ENCODE measurements at places on chromosomes 5 and 9.

- peak; percentile 31 for DNase-seq
Measured at GRCh38 chr5:36070687-36071571, 4.2 kb upstream of the UGT3A2 start.

GRCh38 chr5:59596586-59597350 is 296.8 kb downstream of the PDE4D start:
- DNase-seq, result peak; percentile 50

GRCh38 chr5:118988866-118989180 is 476 bp upstream of the DTWD2 start:
- no peak for DNase-seq

DNA sequence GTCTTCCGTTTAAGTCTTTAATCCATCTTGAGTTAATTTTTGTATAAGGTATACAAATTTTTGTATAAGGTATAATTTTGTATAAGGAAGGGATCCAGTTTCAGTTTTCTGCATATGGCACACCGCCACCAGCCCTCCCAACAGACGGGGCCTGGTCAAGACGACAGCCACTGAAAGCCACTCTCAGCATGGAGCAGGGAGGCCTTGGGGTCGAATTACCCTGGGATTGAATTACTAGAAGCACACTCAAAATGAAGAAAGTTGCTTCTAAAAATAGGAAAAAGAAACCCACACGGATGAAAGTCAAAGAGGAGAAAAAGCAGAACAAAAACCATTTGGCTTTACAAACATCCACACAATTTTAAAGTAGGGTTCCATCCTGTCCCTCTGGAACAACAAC is 586.2 kb upstream of the ADAMTS16 start:
- no peak for DNase-seq

DNA sequence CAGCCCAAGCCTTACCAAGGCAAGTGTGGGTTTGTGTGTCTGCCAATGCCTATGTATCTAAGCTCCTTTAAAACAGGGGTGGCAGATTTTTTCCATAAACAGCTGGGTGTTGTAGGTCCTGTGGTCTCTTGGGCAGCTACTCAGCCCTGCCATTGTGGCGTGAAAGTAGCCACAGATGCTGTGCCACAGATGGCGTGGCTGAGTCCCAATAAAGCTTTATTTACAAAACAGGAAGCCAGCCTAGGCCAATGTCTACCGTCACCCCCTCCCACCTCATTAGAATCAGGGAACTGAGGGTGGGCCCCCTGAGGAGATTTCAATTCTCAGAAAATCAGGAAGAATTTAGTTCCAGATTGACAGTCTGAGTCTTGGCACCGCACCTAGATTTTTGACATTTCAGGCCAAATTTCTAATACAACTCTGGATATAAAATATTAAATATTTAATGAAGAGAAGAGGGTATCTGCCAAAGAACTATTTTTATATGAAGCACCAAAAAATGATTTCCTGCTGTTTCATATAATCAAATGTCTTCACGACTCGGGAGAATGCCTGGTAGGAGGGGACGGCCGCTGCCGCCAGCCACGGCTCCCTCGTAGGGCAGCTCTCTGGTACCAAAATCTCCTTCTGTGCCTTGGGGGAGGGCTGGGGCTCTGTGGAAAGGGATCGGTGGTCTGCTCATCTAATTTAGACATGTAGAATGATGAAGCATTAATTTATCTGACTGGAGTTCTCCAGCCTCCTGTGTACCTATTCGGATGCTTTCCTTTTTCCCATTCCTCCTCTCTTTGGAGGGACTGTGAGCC is 420.9 kb downstream of the IRX2 start:
- no peak for DNase-seq

DNA sequence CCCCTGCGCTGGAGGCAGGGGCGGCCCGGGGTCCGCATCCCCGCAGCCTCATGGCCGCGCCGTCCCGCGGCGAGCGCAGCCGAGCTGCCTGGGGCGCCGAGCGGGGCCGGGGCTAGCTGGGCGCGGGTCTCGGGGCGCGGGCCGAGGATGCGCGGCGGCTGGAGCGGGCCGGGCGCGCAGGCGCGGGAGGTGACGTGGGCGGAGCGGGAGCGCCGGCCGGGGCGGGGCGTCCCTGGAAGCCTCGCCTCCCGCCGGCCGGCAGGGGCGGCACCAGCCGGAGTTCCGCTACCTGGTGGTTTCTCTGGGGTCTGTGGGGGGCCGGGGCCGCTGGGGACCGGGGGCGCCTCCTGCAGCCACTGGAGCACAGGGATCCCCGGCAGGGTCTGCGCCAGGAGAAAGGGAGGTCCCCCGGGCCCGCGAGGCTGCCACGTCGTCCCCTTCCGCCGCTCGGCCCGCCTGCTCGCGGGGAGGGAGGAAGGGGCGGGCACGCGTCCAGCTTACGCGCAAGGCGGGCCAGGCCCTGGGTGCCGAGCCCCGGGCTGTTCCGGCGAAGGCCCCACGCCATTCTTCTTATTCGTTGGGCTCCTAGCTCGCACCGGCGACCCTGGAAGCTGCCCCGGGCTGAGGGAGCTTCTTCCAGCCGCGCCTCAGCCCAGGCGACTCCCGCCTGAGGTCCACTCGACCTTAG is at the start of gene LPCAT1:
TSS of gene LPCAT1 (minus strand) at position 168 of the 688 bp plus-strand sequence. CDS start at position 52, 116 bp downstream.
- peak; percentile 67 for DNase-seq

- no peak for DNase-seq
Measured at GRCh38 chr9:27514551-27514950, 9.5 kb upstream of the IFNK start.

DNA sequence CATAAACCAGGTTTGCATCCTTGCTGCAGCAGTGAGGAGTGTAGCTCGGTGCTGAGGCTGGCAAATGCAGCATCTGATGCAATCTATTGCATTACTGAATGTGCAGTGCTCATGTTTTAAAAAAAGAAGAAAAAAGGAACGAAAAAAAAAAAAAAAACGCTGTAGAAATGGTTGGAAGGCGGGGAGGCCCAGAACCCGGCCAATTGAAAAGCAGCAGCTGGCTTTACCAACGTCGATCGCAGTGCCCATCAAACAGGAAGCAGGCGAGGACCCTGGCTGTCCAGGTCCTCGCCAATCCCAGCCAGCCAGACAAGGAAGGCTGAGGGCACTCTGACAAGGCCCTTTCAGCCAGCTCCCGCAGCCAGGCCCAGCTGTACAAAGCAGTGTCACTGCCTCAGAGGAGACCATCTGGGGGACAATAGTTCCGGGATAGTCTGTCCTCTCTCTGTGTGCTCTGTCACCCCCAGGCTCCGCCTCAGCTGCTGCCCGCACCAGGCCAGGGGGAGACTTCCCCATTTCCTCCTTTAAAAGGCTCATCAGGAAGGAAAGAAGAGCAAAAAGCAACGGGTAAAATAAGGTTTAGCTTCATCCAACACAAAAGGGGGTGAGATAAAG is 21.8 kb upstream of the CPEB4 start:
- no peak for DNase-seq

DNA sequence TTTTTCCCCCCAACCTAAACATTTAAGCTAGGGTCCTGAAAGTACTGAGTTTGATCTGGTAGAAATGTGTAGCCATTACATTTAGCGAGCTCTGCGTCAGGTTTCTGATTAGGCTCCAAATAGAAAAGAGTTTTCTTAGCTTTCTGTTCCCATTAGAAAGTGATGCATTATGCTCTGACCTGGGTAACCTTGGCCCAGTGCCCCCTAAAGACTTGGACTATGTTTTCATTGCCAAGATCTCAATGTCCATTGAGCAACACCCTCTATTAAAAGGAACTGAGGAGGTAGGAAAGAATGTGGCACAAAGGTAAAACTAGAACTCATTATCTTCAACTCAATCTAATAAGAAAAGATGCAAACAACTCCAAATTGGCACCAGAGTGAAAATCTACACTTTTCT is 358.9 kb upstream of the PCSK5 start:
- DNase-seq, result no peak

DNA sequence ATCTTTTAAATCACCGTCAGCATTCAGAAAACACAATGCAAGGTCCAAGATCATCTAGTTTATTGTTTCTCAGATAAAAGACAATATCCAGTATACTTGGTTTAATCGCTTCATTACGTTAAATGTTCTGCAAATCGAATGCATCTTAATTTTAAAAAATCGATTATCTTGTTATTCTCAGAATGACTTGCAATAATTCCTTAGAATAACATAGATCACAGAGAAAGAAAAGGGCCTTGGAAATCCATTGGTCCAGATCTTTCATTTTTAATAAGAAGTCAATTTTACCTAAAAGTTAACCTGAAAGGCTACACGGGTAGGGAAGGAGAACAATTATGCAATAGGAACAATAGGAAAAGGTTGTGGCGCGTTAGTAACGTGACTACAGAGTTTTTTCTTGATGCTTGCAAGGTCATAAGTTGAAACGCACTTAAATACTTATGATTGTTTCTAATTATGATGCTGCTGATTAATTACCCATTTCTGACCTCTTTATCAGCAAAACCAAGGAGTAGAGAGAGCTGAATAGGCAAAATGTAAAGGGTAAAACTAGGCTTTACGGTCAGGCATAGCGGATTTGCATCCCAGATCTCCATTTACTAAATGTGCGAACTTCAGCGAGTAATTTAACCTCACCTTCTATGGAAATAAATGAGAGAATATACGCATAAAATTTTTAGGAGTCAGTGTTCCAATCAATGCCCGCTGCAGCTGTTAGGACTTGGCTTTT is 769 bp upstream of the LYRM7 start:
- no peak for DNase-seq

DNA sequence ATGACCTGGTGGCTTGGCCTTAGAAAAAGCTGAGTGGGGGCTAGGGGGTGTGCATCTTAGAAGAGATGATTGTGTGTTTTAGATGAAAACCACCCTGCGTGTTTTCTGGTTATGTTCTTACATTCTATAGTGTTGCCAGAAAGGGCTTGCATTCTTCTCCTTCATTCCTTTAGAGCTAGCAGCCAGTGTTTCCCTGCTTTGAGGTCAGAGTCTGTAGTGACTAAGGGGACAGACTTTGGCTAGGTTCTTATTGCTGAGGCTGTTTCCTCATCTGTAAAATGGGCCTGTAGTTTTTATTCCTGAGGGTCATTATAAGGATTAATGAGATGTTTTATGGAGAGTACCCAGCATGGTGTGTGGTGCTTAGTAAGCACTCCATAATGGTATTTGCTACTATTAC is 6.4 kb downstream of the MAST4 start:
- DNase-seq, result no peak

DNA sequence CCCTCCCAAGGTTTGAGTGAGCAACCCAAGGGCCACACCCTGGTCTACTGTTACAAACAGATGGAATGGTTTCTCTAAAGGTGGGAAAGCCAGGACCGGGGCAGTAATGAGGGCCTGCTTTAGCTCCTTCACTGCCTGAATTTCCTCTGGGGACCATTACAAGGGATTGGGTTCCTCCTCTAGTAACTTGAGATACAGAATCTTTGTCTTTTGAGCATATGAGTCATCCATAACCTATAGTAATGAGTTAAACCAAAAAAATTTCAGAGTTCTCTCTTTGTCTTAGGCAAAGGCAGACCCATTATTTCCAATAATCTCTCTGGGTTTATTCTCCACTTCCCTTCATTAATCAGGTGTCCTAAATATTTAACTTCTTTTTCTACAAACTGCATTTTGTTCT is 618.8 kb downstream of the HINT1 start:
- DNase-seq, result no peak

- DNase-seq, result peak; percentile 59
Measured at GRCh38 chr9:3863111-3863528, 337.3 kb upstream of the RFX3 start.

- DNase-seq, result no peak
Measured at GRCh38 chr5:135477613-135478066, 25.5 kb upstream of the TIFAB start.

- peak; percentile 34 for DNase-seq
Measured at GRCh38 chr5:115068239-115069086, 101.2 kb downstream of the TRIM36 start.

GRCh38 chr5:80417973-80418372 is 10.1 kb downstream of the ZFYVE16 start:
- no peak for DNase-seq

- DNase-seq, result no peak
Measured at GRCh38 chr9:36788534-36788933, 215.8 kb downstream of the MELK start.

DNA sequence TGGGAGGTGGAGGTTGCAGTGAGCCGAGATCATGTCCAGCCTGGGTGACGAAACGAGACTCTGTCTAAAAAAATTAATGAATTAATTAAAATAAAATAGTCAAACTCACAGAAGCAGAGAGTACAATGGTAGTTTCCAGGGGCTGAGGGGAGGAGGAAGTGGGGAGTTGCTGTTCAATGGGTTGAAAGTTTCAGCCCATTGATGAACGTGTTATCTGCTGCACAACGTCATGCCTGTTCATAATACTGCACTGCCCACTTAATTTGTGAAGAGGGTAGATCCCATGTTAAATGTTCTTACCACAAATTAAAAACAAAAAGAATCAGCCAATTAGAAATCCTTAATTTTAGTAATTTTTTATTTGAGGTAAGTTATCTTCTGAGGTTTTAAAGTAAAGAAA is 16.4 kb upstream of the RUFY1 start:
- no peak for DNase-seq

- no peak for DNase-seq
Measured at GRCh38 chr9:127832248-127832647, 22.2 kb downstream of the ENG start.

- DNase-seq, result no peak
Measured at GRCh38 chr9:97845130-97845529, 7.9 kb upstream of the FOXE1 start.

DNA sequence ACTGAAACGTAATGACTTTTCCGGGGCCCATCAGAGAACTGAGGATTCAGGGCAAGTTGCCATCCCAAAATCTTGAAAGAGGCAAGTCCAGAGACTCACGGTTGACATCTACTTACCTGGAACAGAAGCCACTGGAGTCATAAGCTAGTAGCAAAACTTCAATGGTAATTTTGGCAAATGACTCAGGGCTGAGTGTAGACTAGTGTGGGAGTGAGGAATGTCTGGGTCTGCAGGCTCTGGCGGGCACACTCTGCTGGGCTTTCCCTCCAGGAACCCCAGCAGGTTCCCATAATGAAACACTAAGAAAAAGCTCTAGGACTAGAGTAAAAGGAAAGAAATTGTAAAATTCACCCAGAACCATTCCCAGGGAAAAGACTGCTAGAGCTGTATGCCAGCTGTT is 122.9 kb upstream of the NFIL3 start:
- DNase-seq, result no peak

DNA sequence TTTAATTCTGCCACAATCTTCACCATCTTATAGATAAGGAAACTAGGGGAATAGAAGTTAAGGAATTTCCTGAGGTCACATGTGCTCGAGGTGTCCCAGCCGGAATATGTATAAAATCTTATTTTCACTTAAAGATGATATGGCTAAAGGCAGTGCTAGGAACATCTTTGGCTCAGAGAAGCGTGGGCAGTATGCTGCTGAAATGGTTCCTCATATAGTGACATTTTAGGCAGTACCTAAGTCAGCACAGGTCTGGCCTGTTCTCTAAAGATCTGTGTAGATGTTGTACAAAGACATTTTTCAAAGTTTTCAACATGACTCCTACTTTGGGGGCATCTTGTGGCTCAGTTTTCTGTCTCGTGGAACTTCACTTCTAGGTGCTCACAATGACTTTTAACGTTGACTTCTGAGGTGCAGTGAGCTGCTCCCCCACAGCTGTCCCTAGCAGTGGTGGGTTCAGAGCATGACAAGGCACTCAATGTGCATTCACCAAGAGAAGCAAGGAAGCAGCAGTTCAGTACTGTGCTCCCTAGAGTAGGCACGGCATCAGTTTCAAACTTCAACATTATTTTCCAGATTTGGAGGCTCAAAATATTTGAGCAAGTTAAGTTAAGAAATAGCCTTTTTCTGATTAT is 40.3 kb downstream of the TNFAIP8 start:
- DNase-seq, result no peak

All from ACHN (cell line).